Activated T-helper 1 cell treated with anti-CD3 and anti-CD28 coated beads, Interleukin-2, amount 50 U/mL, for 16 hours (primary cell): ENCODE measurements at places on chromosomes 7 and 10.

GRCh38 chr10:112215342-112215774 lies 31.8 kb upstream of the GPAM start:
- no peak for DNase-seq

GRCh38 chr10:88964360-88964759 lies 11.8 kb upstream of the ACTA2 start:
- no peak for DNase-seq

GRCh38 chr7:47693216-47693615 lies 111.3 kb upstream of the TNS3 start:
- no peak for DNase-seq

GRCh38 chr7:79063019-79063698 lies 390.3 kb downstream of the MAGI2 start:
- DNase-seq, result no peak

DNA sequence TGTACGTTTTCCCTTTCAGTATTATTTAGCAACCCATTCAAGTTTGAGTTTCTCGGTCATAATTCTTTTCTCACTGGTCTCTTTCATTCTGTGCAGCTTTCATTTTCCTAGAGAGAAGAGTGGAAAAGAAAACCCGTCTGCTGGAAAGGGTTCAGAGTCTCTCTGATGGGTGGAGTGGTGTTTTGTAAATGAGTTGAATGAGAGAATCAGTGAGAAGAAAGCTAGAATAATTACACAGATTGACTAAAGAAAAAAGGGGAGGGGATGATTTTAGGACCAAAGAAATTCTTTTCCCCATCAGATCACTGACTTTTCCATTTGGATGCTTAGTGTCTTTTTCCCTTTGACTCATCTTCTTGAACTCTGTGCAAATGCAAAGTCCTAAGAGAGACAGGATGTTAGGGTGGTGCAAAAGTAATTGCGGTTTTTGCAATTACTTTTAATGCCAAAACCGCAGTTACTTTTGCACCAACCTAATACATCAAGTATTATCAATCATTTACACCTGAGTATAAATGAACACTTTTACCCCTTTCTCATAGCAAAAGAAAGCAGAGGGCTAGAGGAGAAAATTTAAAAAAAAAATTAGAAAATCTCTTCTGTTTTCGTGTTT lies 242.1 kb upstream of the SP4 start:
- no peak for DNase-seq

DNA sequence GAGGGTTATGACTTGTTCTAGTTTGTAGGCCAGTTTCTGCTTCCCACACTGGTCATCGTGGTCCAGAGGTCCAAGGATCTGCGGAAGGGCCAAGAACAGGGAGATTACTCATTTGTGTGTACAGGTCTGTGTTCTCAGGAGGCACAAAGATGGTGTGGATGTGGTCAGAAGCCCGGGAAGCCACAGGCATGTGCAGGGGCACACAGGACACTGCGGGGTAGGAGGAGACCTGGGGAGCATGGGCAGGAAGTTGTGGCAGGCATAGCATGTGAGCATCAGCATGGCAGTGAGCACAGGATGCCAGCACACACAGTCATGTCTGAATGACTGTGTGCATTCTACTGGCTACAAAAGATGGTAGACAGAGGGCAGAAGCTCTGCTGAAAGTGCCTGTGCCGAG lies 445.8 kb downstream of the PLXNA4 start:
- DNase-seq, result no peak

GRCh38 chr10:119700321-119700954 lies 25.4 kb upstream of the INPP5F start:
- no peak for DNase-seq

DNA sequence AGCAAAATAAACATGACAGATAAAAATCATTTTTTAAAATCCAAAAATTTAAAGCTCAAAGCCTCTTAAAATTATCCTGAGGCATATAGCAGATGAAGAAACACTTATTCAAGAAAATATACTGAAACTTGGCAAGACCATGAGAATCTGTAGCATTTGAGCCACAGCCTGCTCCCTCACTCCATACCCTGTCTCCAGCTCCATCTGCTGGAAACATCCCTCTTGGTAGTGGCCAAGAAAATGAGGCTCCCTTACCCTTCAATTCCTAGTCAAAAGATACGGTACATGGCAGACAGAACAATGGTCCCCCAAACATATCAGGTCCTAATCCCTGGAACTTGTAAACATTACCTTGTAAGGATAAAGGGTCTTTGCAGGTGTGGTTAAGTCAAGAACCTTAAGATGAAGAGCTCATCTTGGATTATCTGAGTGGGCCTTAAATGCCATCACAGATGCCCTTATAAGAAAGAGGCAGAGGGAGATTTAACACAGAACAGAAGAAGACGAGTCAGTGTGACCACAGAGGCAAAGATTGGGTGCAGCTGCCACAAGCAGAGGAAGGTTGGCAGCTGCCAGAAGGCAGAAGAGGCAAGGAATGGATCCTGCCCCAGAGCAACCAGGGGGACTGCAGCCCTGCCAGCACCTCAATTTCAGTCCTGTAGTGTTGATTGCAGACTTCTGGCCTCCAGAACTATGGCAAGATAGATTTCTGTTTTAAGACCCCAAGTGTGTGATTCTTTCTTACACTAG lies 149.4 kb downstream of the ZNF248 start:
- no peak for DNase-seq

GRCh38 chr10:26725837-26726727 lies 28.6 kb downstream of the PDSS1 start:
- no peak for DNase-seq

DNA sequence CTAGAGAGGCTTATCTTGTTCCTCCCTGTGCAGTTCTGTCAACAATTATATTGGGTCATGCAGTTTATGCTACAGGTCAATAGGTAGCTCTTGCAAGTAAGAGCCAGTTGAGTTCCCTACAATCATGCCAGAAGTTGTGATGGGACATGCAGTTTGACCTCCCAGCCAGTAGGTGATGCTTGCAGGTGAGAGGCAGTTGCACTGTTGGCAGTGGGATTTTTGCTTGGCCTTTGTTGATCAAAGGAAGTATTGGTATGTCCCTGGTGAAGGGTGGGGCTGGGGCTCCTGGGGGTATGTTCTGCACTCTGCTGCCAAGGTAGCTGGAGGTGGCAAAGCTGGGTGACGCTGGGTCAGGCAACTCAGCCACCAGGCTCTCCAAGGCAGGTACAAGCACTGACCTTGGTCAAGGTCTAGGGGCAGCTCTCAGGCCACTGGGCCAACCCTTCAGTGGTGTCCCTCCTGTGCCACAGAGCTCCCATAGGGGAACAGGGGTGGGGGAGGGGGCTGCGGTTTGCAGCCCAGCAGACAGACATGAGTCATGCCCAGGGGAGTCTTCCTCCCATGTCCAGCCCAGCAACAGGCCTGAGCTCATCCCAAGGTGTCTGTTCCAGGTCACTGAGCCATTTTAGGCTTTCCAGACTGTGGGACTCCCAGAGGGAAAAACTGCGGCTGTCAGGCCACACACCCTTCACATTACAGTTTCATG lies 43.3 kb downstream of the MEOX2 start:
- no peak for DNase-seq

DNA sequence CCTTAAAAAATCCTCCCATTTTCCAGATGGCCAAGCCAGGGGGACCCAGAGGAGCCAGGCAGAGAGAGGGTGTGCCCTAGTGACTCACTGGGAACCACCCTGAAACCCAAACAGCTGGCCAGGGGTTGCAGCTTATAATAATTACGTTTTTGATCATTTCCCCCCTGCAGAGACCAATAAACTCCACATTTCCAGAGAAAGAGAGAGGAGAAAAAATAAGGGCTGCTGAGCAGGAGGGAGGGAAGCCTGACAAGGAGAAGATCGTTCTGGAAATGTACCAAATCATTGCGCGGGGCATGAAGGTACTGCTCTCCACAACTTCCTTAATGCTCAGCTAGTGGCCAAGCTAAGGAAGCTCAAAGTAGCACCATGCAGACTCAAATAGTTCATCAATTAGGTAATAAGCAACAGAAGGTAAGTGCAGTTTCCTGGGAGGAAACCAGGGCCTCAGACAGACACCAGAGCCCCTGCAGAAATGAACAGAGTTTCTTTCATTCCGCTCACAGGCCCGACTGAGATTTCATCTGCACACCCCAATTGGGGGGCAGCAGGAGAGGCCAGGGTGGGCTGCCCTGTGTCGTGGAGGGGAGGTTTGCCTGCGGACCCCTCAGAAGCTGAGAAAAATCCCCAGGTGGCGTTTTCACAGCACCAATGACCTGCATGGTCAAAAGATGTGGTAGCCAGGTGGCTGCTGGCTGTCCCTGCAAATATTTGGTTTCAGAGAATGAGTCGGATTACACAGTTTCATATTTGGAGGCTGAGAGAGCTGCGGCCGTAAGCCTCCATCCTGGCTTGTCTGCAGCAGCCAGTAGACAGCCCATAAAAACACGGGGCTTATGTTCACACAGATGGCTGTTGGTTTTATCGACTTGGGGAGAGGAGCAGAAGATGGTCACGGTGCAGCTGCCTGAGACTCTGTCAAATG lies 153.2 kb upstream of the LYZL2 start:
- DNase-seq, result no peak

GRCh38 chr10:96505150-96506136 lies 8.3 kb downstream of the TLL2 start:
- no peak for DNase-seq

GRCh38 chr7:135772639-135773222 lies 24.1 kb upstream of the FAM180A start:
- DNase-seq, result no peak

DNA sequence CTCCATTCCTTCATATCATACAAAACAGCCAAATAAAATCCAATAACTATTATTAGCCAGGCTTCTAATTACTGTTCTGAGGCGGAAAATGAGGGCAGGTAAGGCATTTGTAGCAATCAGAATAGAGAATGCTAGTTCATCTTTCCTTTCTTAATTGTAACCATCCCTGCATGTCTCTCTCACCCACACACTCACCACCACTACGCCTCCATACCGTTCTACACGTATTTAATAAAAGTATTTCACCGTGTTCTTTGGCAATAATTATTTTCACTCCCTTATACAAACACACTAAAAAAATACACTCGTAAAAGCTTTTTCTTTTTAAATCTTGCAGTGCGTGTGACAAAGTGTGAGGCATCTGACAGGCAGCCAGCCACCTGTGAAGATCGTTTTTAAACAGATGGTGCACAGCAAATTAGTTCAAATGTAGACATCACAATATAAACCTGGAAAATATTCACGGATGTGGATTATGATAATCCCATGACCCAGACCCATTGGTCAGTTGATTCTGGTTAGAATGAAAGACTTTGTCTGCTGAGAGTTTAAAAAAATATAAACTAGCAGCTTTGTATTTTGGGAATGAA lies 653.6 kb downstream of the REEP3 start:
- DNase-seq, result no peak

DNA sequence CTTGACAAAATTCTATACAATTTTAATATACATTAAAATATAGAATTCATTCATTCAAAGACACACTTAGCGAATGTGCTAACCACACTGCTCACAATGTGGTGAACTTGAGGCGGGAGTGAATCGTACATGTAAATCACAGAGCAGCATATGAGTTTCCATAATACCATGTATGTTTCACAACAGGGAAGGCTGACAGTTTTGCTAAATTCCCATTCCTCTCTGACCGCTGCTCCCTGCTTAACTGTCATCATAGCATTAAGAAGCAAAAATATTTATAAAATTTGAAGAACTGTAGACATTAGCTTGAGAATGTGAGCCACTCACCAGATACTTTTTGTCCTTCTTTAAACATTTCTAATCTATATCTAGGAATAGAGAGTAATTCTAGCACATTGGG lies 763.3 kb downstream of the MAGI2 start:
- DNase-seq, result no peak

GRCh38 chr10:128908099-128908498 lies 558.9 kb upstream of the MGMT start:
- no peak for DNase-seq

GRCh38 chr10:117697402-117697801 lies 154.9 kb downstream of the EMX2 start:
- DNase-seq, result no peak

- no peak for DNase-seq
These were observed 167.6 kb downstream of the GRID1 start for GRCh38 chr10:86199041-86199440.
